ENCODE measurements at places on chromosomes 7 and 10.

DNA sequence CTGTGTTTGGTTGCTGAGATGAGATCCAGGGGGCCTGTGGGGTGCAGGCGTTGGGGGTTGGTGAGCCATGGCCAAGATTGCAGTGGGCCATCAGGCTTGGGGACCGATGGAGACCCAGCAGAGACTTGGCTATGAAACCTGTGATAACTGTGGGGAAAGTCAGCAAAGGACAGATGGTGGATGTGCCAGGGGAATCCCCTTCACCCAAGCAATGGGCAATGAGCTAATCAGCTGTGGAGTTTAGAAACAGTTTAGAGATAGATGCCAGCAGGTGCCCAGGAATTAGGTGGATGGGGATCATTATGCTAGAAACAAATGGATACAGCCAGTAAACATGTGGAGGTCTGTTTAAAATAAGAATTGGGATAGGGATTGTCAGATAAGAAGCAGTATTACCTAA lies 151.4 kb upstream of the FERD3L start:
- DNase-seq = no peak

GRCh38 chr7:41156268-41156667 lies 546.6 kb downstream of the INHBA start:
- DNase-seq = no peak

- DNase-seq = no peak
Measured at GRCh38 chr10:93568105-93568390, 1.6 kb downstream of the FFAR4 start.

GRCh38 chr10:61356354-61356753 lies 96.8 kb downstream of the TMEM26 start:
- DNase-seq = peak; percentile 16

- DNase-seq = peak; percentile 58
Measured at GRCh38 chr7:157139111-157139809, 534 bp downstream of the UBE3C start.

GRCh38 chr10:13892001-13892491 lies 305.3 kb downstream of the PRPF18 start:
- DNase-seq = no peak

DNA sequence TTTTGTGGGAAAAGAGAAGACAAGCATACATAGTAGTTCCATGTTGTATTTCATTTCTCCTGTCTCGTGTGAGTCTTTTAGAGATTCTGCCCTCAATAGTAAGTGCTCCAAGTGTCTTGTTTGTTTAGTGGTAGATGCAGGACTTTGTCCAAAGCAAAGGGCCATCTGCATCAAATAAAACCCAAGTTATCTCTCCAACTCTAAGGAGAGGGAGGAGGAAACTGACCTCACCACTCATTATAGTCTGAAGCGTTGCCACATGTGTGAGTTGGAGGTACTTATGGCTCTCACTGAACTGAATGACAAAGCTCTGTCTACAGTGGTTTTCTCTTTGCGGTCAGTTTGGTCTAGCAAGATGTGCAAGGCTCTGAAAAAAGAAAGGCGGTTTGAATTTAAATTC lies 272.6 kb downstream of the DOCK4 start:
- no peak for DNase-seq

GRCh38 chr10:128437786-128438345 lies 311.6 kb upstream of the MKI67 start:
- DNase-seq = no peak

DNA sequence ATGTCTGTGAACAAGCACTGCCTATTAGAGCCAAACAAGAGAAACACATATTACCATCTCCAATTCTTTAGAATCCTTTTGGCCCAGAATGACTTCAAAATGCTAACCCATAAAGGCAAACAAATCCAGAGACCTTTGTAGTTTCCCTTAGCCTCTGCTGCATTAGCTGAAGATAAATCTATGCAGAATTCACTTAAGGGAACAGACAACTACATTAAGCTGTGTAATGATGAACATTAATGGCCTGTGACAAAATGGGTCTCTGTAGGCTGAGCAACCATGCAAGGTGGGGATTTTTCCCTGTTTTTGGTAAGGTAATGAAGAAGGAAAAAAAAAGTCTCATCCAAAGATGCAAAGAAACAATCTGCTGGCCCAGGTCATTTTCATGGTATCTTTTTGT lies 411.6 kb downstream of the EXOC4 start:
- no peak for DNase-seq

- DNase-seq = no peak
Measured at GRCh38 chr10:122060250-122060649, 71.3 kb downstream of the TACC2 start.

DNA sequence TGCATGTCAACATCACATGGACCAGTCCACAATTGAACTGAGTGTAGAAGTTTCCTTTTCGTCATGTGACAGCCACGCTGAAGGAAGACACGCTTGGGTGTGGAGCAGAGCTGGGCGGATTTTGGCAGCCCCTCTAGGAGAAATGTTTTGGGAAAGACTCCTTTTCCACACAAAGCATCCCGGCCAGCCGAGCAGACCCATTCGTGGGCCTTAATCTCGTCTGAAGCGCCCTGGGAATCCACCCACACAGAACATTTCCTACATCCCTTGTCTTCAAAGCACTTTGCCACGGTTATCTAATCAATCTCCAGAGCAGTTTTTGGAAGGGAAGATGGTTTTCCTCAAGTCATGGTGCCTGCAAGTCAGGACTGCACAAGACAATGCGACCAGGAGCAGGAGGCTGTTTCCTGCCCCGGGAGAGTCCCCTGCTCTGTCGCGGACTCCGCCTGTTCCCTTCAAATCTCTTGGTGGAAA lies 8.4 kb upstream of the IFT22 start:
- DNase-seq = no peak

- DNase-seq = no peak
Measured at GRCh38 chr7:151819866-151820265, 57.0 kb downstream of the PRKAG2 start.

DNA sequence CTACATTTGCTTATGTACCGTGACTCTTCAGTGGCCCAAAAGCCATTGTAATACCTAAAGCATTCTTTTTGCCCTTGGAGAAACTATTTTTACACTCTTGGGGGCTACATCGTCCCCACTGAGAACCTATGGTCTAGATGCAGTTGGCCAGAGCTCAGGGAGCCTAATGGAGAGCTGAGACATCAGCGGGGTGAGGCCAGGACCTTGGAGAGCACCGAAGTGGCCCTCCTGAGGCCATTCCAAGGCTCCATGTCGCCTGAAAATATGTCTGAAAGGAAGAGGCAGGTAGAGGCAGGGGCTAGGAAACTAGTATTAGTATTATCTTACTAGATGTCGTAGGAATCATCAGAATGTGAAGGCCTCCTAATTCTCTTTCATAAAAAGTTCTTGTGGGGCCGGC lies 4.9 kb downstream of the PKD2L1 start:
- no peak for DNase-seq

DNA sequence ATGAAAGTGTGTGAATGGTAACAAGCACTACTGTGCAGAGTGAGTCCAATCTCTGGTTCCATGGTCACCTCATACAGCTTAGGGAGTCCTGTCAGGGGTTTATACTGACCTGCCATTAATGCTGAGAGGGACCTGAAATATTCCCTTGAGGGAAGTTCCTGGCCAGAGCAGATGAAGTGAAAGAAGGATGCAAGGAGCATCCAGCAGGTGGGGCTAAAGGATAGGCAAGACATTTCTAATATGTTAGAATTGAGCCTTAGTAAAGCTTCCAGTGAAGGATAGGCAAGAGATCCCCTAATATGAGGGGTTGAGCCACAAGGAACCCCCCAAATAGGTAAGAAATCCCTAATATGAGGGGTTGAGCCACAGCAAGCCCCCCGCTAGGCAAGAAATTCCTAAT lies 25.5 kb upstream of the FAM221A start:
- DNase-seq = no peak

GRCh38 chr7:101097561-101097960 lies 12.3 kb downstream of the TRIM56 start:
- DNase-seq = no peak

GRCh38 chr10:124194199-124194824 lies 100.9 kb upstream of the CHST15 start:
- DNase-seq = no peak

- no peak for DNase-seq
Measured at GRCh38 chr7:3039787-3040186, 3.9 kb downstream of the CARD11 start.

GRCh38 chr10:77571490-77571889 lies 66.1 kb downstream of the KCNMA1 start:
- DNase-seq = no peak

DNA sequence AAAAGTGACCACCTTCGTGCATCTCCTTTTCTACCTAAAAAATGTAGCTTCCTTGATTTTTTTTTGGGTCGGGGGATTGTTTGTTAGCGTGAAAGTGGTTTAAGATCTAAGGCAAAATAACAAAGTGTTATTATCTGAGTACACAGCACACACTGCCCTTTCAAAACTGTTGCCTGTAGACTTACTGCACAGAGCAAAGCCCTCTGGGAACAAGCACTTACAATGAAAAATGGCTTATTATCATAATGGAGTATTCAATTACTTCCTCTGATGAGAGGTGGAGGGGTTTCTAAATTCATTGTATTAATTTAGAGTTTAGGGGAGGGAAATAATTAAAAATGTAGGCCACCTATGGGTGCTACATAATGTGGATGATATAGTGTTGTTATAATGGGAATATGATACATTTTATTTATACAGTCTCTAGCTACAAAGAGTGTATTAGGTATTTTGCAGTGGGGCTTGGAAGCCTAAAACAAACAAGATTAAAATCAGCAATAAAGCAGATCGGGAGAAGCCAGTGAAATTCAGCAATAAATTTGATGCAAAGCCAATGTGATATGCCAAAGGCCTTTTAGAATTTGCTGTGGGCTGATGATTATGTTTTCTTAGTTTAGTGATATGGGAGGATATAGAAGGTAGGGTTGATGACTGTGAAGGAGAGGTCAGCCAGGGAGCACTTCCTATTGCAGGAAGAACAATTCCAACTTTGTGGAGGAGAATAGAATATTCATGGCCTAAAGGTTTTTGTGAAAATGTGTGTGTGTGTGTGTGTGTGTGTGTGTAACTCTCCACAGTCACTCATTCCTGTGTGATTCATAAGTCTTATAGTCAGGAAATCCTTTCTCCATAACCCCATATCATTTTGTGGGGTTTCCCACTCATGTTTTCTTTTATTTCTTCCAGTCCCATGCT lies 17.7 kb upstream of the EXOC4 start:
- DNase-seq = no peak

GRCh38 chr10:98411166-98411565 lies 3.8 kb downstream of the PYROXD2 start:
- DNase-seq = no peak

DNA sequence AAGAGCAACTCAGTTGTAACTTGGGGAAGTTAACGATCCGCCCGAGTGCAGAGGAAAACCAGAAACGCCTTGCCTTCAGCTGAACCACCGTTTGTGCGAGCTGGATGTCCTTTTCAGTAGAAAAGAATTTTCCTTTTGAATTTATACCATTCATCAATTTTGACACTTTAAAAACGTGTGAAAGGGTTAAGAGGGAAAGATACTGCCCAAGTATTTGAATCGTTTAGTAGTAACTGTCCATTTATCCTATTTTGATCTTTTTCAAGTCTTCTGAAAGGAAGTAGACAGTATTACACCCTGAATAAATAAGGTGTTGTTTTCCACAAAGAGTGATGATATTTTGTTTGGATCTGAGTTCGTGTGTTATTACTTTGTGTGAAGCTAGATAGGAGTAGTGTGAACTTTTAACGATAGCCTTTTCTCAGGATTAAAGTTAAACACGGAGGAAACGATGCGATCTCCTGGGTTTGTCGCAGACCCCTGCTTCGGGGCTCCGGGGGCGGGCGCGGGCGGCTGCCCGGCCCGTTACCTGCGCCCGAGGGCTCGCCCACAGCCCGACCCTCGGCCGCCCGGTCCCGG lies 830 bp upstream of the BMI1 start:
- peak; percentile 45 for DNase-seq

Data from CD14-positive monocyte (primary cell).